ENCODE measurements at places on chromosomes 5 and 9.

- DNase-seq = no peak
These were observed 141.7 kb downstream of the MYO10 start for GRCh38 chr5:16794269-16794913.

GRCh38 chr5:86124333-86124732, 493.4 kb upstream of the COX7C start:
- no peak for DNase-seq

DNA sequence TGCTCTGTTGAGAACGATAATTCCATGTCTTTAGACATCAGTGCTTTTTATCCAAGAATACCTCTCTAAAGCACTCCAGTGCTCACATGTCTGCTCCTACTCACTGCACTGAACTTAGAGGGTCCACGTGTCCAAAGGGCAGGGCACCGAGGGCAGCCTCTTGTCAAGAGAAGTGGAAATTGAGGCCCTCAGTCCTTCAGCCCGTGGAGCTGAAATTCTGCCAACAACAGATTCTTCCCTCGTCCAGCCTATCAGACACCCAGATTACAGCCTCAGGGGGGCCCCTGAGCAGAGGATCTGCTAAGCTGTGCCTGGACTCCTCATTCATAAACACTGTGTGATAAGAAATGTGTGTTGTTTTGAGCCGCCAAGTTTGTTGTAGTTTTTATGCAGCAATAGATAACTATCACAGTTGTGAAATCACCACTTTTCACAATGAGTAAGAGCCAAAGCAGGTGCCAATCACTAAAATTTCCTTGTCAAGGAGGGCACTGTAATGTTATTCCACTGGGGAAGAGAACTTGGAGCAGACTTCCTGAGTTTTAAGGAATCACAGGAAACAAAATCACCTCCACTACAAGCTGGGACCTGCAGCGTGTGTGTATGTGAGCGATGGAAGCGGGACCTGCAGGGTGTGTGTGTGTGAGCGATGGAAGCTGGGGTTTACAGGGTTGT, 58.8 kb upstream of the IGFBPL1 start:
- peak; percentile 5 for DNase-seq

DNA sequence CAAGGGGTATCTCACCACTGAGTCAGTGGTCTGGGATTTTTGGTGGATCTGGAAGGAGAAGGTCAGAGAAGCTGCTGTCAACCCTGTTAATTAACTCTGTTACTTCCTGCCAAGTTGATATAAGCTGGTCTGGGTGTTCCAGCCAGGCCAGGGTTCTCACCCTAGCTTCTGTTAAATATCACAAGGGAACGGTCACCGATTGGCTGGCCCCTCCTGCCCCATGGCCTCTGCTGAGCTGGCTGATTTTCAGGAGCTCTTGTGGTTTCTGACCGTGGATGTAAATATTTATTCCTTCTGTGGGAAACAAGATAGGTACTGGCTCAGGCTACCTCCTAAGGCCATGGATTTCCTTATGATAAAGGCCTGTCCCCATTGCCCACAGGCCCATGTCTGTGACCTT, 1.0 kb downstream of the ADAMTS13 start:
- DNase-seq = no peak

- DNase-seq = no peak
These were observed 18.5 kb downstream of the FRMPD1 start for GRCh38 chr9:37669232-37669631.

DNA sequence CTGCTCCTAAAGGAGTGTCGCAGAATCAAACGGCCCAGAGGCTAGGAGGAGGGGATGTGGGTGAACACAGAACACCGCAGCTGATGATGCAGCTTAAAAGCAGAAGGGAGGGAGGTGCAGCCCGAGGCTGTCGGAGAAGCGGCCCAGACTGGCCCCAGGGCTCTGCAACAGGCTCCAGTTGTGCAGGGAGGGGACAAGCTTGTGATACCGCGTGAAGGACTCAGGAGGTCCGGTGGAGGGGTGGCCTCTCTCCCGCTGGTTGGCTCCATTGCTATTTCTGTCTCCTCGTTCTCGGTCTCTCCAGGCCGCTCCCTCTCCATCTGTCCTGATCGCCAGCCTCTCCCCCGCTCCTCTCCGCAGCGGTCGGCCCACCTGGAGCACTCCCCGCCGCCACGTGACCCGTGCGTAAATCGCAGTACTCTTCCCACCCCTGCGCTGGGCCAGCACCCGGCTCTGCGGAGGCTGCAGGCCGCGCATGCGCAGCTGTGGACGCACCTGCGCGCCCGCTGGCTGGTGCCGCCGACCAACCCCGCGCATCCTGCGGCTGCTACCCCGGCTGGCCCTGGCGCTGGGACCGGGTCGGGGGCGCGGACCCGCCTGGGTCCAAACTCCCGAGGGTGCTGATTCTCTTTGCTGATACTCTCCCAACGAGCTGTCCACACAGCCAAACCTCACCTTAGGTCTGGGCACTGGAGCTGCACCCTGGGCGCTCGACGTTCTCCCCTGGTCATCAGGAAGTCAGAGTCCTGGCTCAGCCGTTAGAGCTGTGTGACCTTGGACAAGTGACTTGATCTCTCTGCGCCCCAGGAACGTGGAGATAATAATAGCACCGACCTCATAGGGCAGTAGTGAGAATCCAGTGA, 3.7 kb upstream of the STXBP1 start:
- peak; percentile 66 for DNase-seq

GRCh38 chr9:115015018-115015635, 84.7 kb upstream of the TNFSF8 start:
- DNase-seq = peak; percentile 53

DNA sequence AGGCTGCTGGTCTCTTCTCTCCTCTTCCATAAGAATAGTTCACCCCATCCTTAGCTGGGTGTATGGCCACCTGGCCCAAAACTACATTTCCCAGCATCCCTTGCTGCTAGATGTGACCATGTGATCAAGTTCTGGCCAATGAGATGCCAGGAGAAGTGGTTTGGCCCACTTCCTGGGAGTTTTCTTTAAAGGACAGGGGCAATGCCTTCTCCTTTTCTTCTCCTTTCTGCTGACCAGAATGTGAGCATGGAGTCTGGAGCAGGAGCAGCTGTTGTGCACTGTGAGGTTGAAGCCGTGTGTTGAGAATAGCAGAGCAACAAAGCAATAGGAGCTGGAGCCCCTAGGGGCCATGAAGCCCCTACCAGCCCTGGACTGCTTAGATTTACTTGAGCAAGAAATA, 36.8 kb downstream of the C9orf50 start:
- peak; percentile 81 for DNase-seq

DNA sequence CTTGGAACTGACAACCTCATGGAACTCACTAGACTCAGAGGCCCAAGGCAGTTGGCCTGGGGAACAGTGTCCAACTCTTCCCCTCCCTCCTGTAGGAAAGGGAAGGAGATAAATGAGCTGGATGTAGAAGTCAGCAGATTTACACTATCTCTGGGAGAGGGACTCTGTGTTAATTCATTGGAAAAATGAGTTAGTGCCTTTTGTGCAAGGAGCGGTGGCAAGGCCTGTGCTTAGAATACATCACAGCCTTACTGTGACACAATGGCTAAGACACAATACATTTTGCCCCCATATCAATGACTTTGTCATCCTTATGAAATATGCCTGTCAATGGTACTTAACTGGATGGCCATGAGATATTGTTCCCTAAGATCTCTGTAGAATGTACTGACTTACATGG, 28.0 kb upstream of the FAM240B start:
- no peak for DNase-seq

- DNase-seq = no peak
These were observed 17.0 kb upstream of the ERGIC1 start for GRCh38 chr5:172816925-172817562.

DNA sequence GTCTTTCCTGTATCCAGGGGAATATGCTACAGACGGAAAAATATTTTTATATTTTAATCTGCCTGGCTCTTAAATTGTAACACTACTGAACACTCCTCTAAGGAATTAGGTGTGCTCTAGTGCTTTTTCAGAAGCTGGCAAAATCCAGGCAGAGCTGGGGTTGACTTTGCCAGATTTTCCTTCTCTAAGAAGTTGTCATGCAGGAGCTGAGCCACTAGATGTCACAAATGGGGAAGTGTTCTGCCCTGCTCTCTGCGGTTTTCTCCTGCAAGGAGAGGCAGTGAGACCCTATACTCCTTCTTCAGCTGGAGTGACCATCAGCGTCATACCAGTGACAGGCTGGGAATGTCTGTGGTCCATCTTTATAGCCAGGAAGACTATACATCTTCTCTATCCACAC, 112.5 kb downstream of the HAPLN1 start:
- DNase-seq = peak; percentile 69

DNA sequence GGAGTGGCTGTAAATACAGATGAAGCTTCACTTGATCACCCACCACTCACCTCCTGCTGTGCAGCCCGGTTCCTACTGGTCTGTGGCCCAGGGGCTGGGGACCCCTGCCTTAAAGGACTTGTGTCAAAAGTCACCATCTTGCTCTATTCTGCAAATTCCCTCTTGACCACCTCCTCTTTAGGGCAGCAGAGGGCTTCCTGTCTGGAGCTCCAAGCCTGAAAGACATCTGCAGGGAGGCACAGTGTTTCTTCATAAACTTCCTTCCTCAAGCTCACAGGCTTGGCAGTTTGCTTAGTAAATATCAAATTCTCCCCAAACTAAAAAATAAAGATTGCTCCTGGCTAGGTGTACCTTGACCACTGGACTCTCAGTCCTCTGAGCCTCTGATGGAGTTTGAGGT, 104.4 kb downstream of the FRMD3 start:
- DNase-seq = no peak

DNA sequence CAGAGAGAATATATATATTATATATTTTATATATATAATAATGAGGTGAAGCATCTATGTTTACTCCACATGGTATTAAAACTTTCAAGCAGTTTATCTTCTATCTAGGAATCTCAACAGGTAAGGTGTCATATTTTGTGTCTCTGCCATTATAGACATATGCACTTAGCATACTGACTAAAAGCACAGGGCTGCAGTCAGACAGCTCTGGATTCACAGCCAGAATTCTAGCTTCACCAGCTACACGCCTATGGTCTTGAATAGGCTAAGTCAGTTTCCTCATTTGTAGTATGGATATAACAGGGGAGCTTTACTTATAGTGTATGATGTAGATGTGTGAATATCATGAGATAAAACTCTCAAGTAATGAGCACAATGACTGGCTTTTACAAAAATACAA, 57.9 kb downstream of the FBN2 start:
- DNase-seq = no peak
